ENCODE measurements at places on chromosomes 12 and 14.

GRCh38 chr12:70660620-70661219, 23.5 kb upstream of the PTPRB start:
- DNase-seq, result no peak

GRCh38 chr14:77416836-77417235, 6.5 kb downstream of the NOXRED1 start:
- DNase-seq, result no peak

GRCh38 chr12:94740601-94741362, 90.4 kb upstream of the TMCC3 start:
- no peak for DNase-seq

GRCh38 chr12:28708918-28709371, 440.1 kb upstream of the FAR2 start:
- no peak for DNase-seq

- no peak for DNase-seq
Measured at GRCh38 chr14:24283796-24284460, 12.5 kb upstream of the RABGGTA start.

DNA sequence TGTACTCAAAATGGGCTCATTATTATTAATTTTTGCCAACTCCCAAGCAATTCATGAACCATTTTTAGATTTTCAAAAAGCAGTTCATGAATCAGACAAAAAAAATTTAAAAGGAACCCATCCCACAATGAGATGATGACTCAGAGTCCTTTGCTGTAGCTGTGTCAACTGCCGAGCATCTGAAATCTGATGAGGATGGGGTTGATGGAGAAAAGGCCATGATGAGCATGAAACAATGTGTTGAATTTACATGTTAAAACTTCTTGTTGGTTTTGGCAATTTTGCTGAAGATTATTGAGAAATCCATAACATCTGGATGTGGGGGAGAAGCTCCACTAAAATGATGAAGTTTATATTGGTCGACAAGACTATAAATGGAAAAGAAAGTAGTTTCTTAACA, 378.0 kb downstream of the FOXG1 start:
- DNase-seq, result no peak

GRCh38 chr12:16189849-16190248, 87.6 kb downstream of the SLC15A5 start:
- DNase-seq, result no peak

DNA sequence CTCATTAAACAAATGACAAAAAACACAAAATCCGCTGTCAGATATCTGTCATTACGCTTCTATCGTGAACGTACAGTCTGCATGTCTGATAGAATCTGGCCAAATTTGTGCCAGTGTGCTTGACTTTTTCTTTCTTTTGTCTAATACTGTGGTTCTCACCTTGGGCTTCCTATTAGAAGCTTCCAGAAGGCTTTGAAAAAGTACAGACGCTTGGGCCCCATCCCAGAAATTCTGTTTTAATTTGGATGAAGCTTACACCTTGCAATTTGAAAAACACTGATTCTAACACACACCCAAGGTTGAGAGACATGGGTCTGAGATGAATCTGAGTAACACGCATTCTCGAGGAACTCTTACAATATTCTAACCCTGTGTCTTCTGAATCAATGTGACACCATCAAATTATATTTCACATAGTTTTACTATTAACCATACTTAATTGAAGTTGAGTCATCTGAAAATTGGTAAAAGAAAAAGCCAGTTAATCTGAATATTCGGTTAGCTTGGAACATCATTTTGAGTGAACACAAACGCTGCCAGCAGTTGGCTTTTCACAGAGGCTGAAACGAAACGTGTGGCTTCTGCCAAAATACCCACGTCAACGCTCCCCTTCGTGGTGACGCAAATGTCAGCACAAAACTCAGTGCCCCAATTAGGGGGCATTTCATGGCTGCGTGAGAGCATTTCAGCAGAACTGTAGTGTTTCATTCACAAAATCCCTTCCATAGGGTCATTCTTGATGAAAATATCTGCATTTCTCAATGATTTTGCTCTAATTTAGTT, 420.5 kb downstream of the TMEM132D start:
- DNase-seq, result no peak

DNA sequence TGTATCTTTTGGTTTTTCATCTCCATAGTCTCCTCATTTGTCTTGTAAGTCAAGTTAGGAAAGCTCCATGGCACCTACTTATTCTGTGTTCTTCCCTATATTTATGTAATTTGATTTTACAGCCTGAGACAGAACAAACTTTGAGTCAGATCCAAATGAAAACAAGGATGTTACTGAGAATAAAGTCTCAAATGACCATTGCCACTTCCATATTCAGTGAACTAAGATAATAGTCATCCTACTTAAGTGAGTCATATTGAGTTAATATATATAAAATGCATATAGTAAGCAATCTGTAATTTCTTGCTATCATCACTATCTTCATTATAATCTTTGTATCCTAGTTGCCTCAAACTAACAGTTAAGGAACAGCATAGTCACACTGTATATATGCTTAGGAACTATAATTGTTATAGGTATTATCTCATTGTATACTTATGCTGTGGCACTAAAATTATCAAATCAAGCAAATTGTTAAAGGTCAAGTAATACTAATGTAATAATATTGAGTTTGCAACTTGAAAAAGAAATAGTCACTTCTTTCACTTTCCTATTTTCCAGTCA, 30.8 kb downstream of the TMTC3 start:
- DNase-seq, result no peak

GRCh38 chr12:51132693-51133092, 40.2 kb downstream of the TFCP2 start:
- no peak for DNase-seq

- DNase-seq, result no peak
Measured at GRCh38 chr12:46386360-46386867, 13.8 kb upstream of the SLC38A2 start.

- peak; percentile 46 for DNase-seq
Measured at GRCh38 chr12:116959845-116960514, 49.2 kb downstream of the FBXW8 start.

GRCh38 chr12:110079477-110080400, 31.4 kb upstream of the C12orf76 start:
- peak; percentile 40 for DNase-seq

DNA sequence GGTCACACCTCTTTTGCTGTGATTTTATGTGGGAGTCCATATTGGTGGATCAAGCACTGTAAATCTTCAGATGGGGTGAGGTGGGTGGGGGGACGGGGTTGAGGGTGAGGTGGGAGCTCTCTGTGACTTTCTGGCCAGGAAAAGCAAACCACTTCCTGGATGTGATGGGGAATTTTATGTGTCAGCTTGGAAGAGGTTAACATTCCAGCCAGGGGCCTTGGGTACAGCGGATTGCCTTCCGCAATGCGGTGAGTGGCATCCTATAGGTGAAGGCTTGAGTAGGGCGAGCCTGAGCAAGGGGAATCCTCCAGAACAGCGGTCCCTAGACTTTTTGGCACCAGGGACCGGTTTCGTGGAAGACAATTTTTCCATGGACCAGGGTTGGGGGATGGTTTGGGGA, 36.2 kb downstream of the DLK1 start:
- DNase-seq, result no peak

DNA sequence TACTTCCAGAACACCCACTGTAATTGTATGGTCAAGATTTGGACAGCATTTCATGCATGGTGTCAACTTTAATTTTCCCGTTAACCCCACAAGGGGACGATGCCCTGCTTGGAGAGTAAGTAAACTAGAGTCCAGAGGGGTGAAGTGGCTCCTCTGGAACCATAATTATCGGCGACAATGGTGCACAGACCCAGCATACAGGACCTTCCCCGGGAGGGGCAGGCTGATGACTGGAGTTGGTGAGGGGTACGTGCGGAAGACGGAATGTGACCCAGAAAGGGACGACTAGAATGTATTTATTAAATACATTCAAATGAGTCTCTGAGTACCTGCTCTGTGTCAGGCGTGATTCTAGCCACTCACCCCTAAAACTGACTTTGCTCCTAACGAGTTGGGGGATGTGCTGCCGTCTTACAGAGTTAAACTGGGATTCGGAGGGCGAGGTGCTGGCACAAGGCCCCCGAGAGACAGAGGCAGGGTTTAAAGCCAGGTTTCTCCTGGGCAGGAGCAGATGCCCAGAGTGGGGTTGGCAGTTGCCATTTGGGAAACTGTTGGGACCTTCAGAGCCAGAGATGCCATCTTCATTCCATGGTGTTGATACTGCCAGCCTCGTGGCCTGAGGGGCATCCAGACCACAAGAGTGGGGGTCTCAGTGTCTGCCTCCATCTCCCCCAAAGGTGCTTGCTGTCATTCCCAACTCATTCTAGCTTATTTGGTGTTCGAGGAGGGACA, 10.9 kb downstream of the RTL1 start:
- DNase-seq, result no peak

GRCh38 chr12:116060764-116061163, 216.7 kb downstream of the MED13L start:
- no peak for DNase-seq

DNA sequence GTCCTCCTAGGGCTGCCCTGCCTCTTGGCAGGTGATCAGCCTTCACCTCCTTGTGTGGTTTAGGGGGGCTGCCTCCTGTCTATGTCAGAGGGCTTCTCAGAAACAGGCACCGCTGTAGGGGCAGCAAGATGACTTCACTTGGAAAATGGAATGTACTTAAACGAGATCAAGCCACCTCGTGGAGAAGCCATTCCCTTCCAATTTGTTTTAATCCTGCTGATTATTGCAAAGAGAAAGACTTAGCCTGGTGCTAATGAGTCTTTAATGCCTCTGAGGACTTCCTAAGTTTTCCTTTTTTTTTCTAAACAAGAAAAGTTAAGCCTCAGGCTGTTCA, 62.3 kb upstream of the RFLNA start:
- no peak for DNase-seq

DNA sequence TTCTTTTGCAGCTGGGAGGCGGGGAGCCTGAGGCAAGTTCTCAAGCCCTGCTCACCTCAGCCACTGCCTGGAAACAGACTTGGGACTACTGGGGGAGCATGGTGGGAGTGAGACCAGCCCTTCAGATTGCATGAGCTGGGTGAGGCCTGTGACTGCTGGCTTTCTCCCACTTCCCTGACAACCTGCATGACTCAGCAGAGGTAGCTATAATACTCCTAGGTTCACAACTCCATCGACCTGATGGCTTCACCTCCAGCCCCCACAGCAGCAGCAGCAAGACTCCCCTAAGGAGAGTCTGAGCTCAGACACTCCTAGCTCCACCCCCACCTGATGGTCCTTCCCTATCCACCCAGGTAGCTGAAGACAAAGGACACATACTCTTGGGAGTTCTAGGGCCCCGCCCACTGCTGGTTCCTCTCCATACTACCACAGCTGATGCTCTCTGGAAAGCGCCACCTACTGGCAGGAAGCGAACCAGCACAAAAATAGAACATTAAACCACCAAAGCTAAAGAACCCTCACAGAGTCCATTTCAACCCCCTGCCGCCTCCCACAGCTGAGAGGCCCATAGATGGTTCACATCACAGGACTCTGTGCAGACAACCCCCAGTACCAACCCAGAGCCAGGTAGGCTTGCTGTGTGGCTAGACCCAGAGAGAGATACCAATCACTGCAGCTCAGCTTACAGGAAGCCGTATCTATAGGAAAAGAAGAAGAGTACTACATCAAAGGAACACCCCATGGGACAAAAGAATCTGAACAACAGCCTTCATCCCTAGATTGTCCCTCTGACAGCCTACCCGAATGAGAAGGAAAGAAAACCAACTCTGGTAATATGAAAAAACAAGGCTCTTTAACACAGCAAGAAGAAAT, 68.7 kb downstream of the RPAP3 start:
- peak; percentile 13 for DNase-seq

- no peak for DNase-seq
Measured at GRCh38 chr12:129961091-129961490, 57.3 kb upstream of the TMEM132D start.

DNA sequence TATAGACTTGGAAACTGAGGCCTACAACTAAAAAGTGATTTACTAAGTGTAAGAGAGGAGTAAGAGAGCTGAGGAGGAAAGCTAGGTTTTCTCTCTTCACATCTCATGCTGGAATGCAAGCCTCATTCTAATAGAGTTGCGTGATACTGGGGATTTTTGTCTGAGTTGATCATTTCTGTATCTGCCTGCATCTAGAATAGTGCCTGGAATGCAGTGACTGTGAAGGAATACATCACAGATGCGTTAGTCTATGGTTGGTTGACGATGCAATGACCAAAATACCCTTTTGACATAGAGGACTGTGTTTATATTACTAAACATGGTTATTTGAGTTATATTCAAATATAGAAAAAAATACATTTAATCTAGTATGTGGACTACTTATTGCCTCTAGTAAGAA, 9.2 kb upstream of the TMEM117 start:
- no peak for DNase-seq

DNA sequence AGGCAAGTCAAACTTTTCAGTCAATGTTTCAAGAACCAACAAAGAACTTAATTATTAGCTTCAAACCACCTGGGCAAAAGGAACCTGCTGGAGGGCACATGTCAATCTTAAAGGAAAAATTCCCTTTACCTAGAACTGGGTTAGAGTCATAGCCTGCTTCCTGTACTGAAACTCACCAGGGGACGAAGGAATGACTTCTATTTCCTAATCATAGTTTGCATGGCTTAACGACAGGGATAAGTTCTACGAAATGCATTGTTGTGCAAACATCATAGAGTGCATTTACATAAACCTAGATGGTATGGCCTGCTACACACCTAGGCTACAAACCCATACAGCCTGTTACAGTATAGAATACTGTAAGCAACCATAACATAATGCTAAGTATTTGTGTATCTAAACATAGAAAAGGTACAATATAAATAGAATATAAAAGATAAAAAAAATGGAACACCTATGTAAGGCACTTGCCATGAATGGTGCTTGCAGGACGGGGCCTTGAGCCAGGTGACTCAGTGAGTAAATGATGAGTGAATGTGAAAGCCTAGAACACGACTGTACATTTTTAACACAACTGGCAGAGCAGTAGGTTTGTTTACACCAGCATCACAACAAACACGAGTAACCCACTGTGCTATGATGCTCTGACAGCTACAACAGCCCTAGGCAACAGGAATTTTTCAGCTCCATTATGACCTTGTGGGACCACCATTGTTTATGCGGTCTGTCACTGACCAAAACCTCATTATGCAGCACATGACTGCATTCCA, 234.9 kb upstream of the CAND1 start:
- DNase-seq, result no peak

GRCh38 chr12:65965358-65965757, 141.1 kb downstream of the HMGA2 start:
- no peak for DNase-seq

DNA sequence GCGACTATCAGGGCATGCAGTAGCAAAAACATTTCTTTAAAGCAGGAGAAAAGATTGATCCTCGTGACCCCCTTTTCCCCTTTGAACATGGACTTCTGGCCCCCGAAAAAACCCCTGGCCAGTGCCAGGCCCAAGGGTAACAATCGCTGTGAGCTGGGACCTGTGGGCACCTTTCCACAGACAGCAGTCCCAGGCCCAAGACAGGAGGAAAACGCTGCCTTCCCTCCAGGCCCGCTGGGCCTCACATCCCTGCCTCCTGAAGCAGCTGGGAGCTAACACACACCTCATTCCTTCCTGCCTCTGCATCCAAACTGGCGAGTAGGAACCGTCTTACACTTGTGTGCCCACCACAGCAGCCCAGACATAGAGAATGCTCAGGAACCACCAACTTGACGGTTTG, 1.2 kb downstream of the VWF start:
- no peak for DNase-seq

All from stimulated activated CD4-positive, alpha-beta T cell treated with anti-CD3 and anti-CD28 coated beads, Interleukin-12 subunit alpha, Interleukin-12 subunit beta, amount 100 ng/mL, for 24 hours (primary cell).